ENCODE measurements at places on chromosomes 2 and 18.
A peak's percentile ranks its signal among the peaks of the same experiment; 100 is the strongest.

- no peak for DNase-seq
These were observed 28.0 kb downstream of the SRSF7 start for GRCh38 chr2:38723173-38723572.

GRCh38 chr2:225434014-225434413 lies 34.5 kb downstream of the NYAP2 start:
- peak; percentile 53 for DNase-seq

- no peak for DNase-seq
These were observed 146.8 kb downstream of the EPHA4 start for GRCh38 chr2:221425353-221425752.

DNA sequence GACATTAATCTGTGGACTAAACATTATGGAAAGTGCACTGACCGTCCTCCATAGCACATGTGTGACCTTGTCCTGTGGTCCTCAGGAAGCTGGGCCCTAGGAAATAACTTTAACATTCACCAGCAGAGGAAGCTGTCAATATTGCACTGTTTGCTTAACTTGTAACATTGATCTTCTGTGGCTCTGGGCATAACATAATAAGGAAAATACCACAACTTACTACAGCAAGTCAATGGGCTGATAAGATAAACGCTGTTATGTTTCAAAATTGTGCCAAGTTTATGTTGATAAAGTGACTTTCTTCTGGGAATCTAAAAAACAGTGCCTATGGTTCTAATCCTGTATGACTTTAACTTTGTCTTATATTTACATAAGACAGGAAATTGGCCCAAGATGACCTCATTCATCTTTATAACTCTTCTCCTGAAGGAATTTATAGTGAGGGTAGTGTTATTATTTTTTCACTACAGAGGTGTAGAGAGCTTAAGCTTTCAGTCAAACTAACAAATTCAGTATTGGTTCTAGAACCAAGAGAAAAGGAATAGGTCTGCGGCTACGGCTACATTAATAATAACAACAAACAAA lies 113.7 kb upstream of the MAP4K3 start:
- DNase-seq, result no peak

- no peak for DNase-seq
These were observed 272.9 kb downstream of the PAX3 start for GRCh38 chr2:222025881-222026271.

DNA sequence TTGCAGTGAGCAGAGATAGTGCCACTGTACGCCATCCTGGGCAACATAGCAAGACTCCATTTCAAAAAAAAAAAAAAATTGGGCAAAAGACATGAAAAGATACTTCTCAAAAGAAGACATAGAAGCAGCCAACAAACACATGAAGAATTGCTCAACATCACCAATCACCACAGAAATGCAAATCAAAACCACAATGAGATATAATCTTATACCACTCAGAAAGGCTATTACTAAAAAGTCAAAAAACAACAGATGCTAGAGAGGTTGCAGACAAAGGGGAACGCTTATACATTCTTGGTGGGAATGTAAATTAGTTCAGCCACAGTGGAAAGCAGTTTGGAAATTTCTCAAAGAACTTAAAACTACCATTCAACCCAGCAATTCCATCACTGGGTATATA lies 43.1 kb upstream of the CHAC2 start:
- no peak for DNase-seq

DNA sequence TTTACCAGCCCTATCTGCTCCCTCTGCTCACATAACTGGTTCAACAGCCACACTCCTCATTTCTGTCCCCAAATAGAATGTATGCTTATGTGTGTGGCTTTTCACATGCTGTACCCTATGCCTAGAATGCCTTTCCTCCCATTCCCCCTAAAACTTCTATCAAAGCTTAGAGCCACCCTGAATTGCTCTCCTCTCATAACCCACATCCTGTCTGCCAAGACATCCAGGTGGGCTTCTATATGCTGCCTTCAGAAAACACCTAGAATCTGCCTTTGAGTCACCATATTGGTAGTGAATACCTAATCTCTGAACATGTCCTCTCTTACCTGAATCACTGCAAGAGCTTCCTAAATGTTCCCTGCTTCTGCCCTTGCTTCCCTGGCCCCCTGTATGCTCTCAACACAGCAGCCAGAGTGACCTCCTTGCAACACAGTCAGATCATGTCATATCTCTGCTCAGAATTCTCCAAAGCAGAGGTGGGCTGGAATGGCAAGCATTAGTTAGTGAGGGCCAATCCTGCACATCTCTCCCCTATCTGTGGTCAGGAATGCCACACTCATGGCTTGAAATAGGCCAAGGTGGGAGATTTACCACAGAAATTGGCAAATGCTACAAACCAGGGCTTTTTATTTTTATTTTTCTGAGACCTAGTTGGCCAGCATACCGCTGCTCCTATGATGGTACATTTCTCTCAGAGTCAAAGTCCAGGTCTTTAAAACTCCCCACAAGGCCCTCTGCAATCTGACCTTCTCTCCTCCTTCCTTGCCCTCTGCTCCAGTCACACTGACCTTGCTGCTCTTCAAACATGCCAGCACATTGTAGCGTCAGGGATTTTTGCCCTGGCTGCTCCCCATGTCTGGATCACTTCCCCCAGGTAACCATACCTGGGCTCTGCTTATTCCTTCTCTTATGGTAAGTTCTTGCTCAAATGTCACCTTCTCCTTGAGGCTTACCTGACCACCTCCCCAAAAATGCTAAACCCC lies 111.8 kb upstream of the STON1 start:
- no peak for DNase-seq

- DNase-seq, result peak; percentile 84
These were observed 1.9 kb downstream of the PRSS56 start for GRCh38 chr2:232521959-232522622.

GRCh38 chr18:36250827-36251226 lies 46.7 kb upstream of the FHOD3 start:
- DNase-seq, result no peak

DNA sequence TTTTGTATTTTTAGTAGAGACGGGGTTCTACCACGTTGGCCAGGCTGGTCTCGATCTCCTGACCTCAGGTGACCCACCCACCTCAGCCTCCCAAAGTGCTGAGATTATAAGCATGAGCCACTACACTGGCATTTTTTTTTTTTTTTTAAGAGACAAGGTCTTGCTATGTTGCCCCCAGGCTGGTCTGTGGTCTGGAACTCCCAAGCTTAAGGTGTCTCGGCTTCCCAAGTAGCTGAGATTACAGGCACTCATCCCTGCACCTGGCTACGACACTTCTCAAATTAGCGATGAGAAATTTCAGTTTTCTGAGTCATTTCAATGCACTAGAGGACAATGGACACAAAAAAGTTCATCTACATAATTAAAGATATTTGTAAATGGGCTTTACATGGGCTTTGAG lies 36.6 kb upstream of the TCF7L1 start:
- DNase-seq, result no peak

GRCh38 chr2:103288696-103289095 lies 526.9 kb downstream of the TMEM182 start:
- DNase-seq, result no peak

DNA sequence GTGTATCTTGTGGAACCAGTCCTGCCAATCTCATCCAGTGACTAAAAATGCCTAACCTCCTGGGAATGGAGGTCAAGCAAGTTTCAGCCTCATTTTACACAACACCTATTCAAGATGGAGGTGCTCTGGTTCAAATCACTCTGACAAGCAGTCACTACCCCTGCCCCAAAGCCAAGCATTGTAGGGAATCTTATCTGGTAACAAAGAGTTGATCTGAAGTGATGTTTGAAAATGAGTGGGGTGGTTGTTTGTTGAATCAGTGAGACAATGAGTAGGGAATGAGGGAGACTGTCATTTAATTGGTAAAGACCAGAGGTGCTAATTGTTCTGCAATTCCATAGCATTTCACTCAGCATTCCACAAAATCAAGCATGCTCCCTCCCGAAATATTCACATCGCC lies 132.0 kb downstream of the RND3 start:
- no peak for DNase-seq

DNA sequence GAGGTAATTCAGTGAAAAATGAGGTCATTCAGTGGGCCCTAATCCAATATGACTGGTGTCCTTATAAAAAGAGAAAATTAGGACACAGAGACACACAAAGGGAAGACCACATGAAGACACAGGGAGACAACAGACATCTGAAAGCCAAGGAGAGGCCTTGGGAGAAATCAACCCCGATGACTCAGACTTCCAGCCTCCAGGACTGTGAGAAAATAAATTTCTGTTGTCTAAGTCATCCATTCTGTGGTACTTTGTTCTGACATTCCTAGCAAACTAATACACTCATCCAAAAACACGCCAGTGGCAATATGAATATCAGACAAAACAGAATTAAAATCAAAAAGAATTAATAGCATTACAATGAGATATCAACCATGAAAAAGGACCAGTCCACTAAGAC lies 303.7 kb downstream of the SS18 start:
- no peak for DNase-seq

DNA sequence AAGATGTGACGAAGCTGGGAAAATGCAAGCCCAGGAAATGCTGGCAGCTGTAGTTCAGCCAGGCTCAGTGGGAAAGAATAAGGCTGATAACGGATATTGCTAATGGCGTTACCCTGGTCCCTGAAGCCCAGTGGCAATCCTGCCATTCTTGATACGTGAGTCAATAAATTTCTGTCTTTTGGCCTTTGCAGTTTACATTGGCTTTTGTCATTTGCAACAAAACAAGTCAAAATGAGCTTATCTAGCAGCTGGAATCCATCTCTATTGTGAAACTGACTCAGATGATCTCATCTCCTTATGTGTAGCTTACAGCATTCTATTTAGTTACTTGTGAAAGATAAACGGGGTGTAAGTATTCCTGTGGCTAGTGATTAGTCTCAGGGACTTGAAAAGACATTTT lies 43.8 kb downstream of the ARL6IP6 start:
- DNase-seq, result no peak

DNA sequence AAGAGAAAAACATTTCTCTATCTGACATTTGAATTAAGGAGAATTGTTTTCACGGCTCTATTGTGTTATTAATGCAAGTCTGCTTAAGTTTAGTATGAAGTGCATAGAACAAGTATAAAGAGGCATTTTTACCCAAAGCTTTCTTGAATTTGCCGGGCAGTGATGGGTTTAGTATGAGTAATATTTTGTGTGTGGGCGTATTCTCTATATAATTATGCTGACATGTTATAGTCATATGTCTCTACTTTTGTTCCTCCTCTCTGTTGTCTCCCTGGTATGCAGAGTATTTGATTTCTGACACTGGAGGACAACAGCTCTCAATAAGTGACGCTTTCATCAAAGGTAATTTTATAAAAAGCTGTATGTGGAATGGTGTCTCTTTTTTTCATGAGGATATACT lies 45.9 kb downstream of the PIKFYVE start:
- DNase-seq, result no peak

DNA sequence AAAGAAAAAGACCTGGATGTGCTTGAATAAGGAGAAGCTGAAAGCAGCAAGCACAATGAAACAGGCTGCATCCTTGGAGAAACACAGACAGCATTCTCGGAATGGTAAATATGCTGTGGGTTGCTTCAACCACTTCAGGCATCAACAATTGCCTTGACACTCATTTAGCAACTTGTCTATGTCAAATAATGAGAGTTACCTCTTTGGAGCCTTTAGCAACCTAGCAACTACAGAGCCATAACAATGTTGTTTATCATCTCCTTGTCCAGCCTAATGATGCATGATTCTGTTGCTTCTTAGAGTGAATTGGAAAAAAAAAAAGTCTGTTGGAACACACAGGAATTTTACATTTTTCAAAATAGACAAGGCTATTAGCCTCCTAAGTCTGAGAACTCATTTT lies 410.6 kb downstream of the PIK3C3 start:
- DNase-seq, result no peak

GRCh38 chr2:114222344-114222743 lies 220.1 kb upstream of the DPP10 start:
- no peak for DNase-seq

GRCh38 chr2:96873651-96874096 lies 3.8 kb upstream of the SEMA4C start:
- DNase-seq, result no peak

GRCh38 chr2:213627054-213627710 lies 342.9 kb downstream of the SPAG16 start:
- no peak for DNase-seq
